ENCODE measurements at places on chromosomes 4 and X.

GRCh38 chr4:112279025-112279881 lies 6.5 kb downstream of the TIFA start:
- no peak for DNase-seq

GRCh38 chrX:111445485-111445884 lies 33.5 kb upstream of the DCX start:
- no peak for DNase-seq

GRCh38 chr4:54255881-54256280 lies 26.8 kb downstream of the PDGFRA start:
- no peak for DNase-seq

GRCh38 chrX:19212037-19212436 lies 89.8 kb upstream of the ADGRG2 start:
- DNase-seq = no peak

- DNase-seq = no peak
These were observed 11.9 kb upstream of the MXD4 start for GRCh38 chr4:2273657-2274319.

GRCh38 chrX:13389501-13389900 lies 69.6 kb upstream of the ATXN3L start:
- no peak for DNase-seq

GRCh38 chrX:99857455-99857854 lies 552.6 kb downstream of the PCDH19 start:
- no peak for DNase-seq

- DNase-seq = no peak
These were observed 59.1 kb downstream of the TEX13C start for GRCh38 chrX:125378770-125379169.

DNA sequence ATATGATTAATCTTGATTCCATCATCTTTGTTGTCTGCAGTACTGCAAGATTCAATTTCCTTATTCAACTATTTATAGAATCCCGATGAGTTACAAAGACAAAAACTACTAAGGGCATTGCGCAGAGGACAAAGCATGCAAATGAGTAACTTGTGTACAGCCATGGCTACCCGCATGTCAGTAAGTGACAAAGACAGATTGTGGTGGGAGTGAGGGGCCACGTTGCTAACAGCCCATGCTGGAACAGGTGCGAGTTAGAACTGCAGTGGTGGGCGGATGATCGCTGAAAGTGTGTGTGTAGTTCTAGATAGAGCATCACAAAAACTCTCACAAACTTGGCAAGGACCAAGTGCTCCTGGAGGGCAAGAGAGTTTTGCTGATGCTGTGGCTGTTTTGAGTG lies 49.5 kb downstream of the ACOX3 start:
- no peak for DNase-seq

DNA sequence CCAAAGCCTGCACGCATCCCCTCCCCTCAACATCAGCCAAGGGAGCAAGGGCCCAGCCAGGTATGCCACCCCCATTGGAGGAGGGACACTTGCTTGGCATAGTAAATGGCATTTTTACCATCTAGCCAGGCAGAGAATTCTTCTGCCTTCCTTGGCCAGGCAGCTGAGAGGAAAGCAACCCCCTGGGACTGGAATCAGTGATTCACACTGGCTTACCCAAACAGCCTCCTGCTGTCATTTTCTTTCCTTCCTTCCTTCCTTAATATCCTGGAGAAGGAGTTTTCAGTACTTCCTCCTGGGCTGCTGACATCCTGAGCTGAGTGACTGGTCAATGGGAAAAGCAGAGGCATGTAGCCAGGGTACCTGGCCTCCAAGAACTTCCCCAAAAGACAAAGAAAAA lies 28.6 kb upstream of the KIAA1210 start:
- DNase-seq = no peak

DNA sequence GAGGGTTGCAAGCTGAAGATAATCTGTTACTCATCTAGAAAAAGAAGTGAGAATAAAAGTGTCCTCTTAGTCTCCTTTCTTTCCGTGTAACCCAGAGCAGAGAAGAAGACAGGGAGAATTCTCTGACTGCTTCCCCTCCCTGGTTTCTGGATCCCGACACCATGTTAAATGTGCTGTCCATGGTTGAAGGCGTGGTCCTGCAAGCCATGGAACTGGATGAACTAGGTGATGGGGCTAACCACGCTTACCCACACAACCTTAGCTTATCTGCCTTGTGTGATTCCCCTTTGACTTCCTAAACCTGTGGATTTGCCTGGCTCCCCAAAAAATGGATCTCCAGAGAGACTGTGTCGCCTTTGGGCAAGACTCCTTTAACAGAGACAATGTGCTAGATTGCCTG lies 907.6 kb downstream of the FSTL5 start:
- no peak for DNase-seq

DNA sequence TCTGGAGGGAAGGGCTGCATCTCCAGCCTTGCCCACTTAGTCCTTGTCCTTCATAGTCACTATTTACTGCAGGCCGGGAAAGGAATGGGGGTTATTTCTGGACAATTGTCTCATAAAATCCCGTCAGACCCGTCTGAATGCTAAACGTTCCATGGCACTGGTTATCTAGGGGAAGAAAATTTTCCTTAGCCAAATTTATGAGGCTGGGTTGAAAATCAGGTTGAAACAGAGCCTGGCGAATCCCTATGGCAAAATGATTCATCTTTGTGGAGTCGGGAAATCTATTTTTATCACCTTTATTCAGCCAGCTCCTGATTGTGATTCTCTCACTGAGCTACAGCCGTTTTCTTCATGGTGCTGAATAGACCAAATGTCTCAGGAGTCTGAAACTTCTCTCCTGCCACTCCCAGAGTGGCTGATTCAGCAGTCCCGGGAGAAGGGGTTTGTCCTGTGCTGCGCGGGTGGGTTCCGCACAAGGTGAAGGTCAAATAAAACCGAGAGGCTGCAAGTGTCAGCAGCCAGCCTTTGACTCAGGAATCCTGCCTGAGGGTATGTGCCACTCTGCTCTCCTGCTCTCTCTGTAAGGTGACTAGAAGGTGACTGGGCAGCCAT lies 1.0 kb downstream of the LIMCH1 start:
- no peak for DNase-seq

All from kidney glomerular epithelial cell (primary cell).